Mammary microvascular endothelial cell (primary cell): ENCODE measurements at places on chromosomes 3 and 15. TPM values are rescaled to one million over a fixed set of nuclear protein-coding genes. Genes with fewer than 3 reads are reported as not detected.

The SOX14 gene
- total RNA-seq = not detected in 2 replicates

The CACNA1D gene
- not detected in 2 replicates for total RNA-seq

The KBTBD13 gene
- total RNA-seq = not detected in 2 replicates

The ST3GAL6 gene
- total RNA-seq = 25.0 and 28.8 TPM in 2 replicates

The TTLL13 gene
- 0.20 TPM in 1 of 2 replicates, not detected in the other for total RNA-seq

The GOLGA8R gene
- total RNA-seq = 0.20 TPM in 1 of 2 replicates, not detected in the other

The TSC22D2 gene
- total RNA-seq = 12.5 and 14.8 TPM in 2 replicates

The PLD1 gene
- total RNA-seq = 36.4 and 39.6 TPM in 2 replicates

The BDH1 gene
- 4.2 and 5.2 TPM in 2 replicates for total RNA-seq

The FEZF2 gene
- total RNA-seq = not detected in 2 replicates

The CNTN3 gene
- total RNA-seq = not detected in 2 replicates

The ACTC1 gene
- not detected in 2 replicates for total RNA-seq
